ENCODE measurements at places on chromosomes 5 and 9. TPM values are rescaled to one million over a fixed set of nuclear protein-coding genes. Genes with fewer than 3 reads are reported as not detected.

PKD2L2 gene
- not detected for total RNA-seq

IGFBPL1 gene
- total RNA-seq, result not detected

CKMT2 gene
- 18.9 TPM for total RNA-seq

SOX30 gene
- total RNA-seq, result not detected

RLN2 gene
- not detected for total RNA-seq

GNPDA1 gene
- total RNA-seq, result 36.2 TPM

SPINK6 gene
- total RNA-seq, result not detected

TAS2R1 gene
- total RNA-seq, result not detected

DNA sequence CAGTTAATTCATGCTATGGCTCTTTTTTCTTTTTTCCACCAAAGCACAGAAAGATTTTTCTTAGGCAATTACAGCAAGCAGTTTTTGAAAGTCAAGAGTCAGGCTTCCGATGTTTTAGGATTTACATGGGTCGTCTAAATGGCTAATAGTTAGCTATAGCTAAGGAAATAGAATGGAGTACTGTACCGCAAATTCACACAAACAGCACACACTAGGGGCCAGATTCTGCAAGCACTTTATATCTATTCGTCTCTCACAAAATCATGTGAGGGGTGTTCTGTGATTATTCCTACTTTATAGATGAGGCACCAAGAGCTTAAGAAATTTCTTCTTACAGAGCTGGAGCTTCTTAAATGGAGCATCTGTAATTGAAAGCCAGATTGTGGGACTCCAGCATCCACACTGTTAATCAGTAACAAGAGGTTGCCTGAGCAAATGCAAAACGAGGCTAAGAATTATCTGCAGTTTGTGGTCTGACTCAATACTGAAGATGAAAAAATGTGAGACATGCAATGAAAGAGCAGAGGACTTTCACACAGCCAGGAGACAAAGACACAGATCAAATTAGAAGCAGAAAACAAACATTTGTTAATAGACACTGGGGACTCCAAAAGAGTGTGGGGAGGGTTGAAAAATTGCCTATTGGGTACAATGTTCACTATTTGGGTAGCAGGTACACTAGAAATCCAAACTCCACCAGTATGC lies 62.7 kb upstream of the CTXN3 start:
- no peak for DNase-seq

GRCh38 chr5:42520203-42520602 lies 97.0 kb downstream of the GHR start:
- no peak for DNase-seq

DNA sequence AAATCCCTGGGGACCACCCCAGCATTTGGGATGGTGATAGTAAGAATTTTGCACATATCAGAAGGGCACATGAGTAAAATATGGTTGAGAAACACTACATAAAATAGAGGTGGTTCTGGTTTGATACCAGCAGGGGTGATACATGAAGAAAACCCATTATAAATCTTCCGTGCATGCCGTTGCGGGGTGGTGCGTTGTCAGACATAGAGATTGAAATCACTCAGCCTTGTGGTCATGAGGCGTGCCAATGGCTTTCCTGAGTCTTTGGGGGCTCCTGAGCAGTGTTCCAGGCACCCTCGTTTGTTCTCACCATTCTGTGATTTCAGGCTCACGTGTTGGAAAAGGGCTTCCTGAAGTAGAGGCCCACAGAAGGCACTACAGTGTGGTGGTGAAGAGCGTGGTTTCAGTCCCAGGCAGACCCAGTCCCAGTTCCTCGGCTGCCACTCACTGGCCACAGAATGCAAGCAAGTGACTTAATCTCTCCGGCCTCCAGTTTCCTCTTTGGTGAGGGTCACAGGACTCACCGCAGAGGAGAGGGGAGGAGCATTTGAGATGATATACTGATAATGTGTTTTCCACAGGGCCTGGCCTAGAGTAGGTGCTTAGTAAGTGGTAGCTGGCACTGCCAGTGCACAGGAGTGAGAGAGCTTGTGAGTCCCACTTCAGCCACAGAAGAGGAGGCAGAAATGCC lies 20.5 kb upstream of the GLRX start:
- DNase-seq, result no peak

- DNase-seq, result no peak
These were observed at the start of gene RNF183 for GRCh38 chr9:113302792-113303418. RNF183 (minus strand) TSS chr9:113303376; CDS start chr9:113298184, 5,192 bp downstream.

- no peak for DNase-seq
These were observed 1632.8 kb downstream of the MAT2B start for GRCh38 chr5:165138236-165138635.

DNA sequence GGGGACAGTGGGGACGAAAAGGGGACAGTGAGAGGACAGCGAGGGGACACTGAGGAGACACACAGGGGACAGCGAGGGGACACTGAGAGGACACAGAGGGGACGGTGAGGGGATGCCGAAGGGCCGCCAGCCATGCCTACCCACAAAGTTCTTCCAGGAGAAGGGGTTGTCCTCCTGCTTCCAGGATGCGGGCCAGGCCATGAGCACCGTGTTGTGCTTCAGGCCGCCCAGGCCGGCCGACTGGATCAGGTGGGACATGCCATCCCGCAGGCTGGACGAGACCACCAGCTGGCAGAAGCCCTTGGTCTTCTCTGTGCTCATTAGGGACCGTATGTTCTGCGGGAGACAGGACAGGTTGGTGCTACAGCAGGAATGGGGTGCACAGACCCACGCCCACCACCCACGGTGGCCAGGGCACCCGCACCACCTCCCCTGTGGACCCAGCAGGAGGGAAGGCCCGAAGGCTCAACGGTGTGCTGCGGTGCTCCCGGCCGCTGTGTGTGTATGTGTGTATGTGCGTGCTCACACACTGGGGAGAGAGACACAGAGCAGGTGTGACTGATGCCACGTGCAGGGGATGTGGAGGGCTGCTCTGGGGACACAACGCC lies 46.6 kb downstream of the SLC12A7 start:
- DNase-seq, result no peak

GRCh38 chr5:68334553-68334886 lies 119.0 kb downstream of the PIK3R1 start:
- no peak for DNase-seq

- peak; percentile 80 for DNase-seq
These were observed 166.6 kb downstream of the ROR2 start for GRCh38 chr9:91783411-91783810.

GRCh38 chr9:104758974-104759373 lies 5.0 kb upstream of the NIPSNAP3B start:
- no peak for DNase-seq

DNA sequence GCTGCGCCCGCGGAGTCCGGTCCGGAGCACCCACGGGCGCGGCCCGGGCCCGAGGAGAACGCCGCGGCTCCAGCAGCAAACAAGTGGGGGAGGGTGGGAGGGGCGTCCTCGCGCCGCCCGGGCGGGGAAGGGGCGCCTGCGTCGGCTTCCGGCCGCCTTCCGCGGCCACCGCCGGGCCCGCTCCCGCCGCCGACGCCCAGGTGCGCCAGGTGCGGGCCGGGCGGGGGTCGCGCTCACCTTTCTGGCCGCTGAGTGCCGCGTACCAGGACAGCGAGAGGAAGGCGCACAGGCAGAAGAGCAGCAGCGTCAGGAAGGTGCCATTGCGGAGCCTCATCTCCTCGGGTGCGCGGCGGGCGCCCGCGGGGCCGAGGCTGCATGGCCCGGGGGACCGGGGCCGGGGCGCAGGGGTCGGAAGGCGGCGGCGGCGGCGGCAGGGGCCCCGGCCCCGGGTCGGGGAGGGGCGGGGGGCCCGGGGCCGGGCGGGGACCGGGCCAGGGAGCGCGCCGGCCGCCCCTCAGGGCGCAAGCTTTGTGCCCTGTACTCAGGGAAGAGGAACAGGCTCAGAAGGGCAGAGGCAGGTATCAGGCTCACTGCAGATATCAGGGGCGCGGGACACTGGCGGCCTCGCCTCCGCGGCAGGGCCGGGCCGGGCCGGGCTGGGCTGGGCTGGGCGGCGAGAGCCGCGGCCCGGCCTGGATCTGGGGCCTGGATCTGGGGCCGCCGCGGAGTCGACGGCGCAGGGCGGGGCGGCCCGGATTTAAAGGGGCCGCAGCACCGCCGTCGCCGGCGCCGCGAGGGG lies at the start of gene MGAT4B:
Gene MGAT4B (minus strand): TSS at position 617 of the 799 bp plus-strand sequence. CDS start 283 bp downstream, at position 334.
- no peak for DNase-seq

GRCh38 chr5:153513156-153513555 lies 22.7 kb downstream of the GRIA1 start:
- DNase-seq, result no peak

- DNase-seq, result no peak
These were observed 136.7 kb downstream of the CPLANE1 start for GRCh38 chr5:37112383-37112991.

DNA sequence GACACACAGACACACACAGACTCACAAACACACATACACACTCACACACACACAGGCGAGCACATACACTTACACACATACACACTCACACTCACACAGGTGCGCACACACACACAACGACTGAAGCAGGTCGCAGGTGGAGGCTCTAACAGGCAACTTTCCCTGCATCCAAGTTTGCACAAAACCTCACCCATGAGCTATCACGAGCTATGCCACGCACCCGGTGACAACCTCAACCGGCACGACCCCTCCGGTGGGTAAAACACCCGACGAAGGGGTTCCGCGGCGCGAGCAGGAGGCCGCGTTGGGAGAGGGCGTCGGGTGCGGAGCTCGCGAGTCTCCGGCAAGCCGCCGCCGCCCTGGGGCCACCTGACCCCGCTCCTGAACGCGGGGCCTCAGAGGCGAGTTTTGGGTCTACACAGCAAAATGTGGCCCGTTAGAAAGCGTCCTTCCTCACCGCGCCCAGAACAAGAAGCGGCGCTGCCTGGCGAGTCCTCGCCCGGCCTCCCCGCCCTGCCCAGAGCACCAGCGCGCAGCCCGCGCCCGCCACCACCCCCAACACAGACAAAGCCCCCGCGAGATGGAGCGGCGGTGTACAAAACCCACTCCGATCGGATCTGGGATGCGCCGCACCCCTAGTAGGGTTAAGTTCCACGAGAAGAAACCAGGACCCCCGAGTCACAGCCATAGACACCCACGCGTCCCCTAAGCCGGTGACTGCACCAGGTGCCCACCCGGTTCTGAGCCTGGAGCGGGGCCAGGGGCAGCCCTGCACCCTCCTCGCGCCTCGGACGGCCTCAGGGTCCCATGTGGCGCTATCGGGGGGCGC lies 665 bp downstream of the SLC6A3 start:
- peak; percentile 80 for DNase-seq

DNA sequence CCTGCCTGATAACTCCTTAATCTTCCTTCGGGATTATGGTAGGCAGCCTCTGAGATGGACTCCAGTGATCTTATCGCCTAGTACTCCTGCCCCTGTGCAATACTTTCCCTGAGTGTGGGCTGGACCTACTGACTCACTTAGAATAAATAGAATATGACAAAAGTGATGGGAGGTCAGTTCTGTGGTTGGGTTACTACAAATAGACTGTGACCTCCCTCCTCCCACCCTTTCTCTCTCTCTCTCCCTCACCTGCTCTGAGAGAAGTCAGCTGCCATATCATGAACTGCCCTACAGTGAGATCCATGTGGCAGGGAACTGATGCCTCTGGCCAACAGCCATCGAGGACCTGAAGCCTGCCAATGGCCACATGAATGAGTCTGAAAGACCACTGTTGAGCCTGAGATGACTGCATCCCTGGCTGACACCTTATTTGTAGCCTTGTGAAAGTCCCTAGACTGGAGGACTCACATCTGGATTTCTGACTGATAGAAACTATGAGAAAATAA lies 31.7 kb downstream of the NRG2 start:
- no peak for DNase-seq

DNA sequence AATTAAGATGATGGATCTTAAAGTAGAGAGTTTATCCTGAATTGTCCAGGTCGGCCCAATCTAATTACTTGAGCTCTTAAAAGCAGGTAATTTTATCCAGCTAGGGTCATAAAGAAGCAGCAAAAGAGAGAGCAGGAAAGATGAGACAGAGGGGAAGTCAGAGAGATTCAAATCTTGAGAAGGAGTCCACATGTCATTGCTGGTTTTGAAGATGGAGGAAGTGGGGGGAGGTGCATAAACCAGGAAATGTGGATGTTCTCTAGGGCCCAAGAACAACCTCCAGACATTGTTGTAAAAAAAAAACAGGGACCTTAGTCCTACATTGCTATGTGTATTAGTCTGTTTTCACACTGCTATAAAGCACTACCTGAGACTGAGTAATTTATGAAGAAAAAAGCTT lies 66.4 kb downstream of the SLCO4C1 start:
- no peak for DNase-seq

DNA sequence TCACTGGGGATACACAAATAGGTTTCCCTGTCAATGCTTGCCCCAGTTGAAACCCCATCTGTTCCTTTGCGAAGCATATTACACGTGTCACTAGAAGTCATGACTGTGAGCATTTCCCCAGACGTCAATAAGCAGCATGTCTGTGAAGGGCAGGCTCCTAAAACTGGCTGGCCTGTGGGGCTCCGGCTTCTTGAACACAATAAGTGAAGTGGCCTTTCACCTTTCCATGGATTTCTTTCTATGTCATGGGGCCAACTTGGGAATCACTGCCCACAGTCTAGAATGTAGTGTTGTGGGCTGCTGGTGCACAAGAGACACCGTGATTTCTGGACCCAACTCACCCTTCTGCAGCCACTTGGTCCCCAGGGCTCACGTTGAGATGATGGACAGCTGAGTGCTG lies 60.4 kb upstream of the CTSL start:
- DNase-seq, result peak; percentile 16

DNA sequence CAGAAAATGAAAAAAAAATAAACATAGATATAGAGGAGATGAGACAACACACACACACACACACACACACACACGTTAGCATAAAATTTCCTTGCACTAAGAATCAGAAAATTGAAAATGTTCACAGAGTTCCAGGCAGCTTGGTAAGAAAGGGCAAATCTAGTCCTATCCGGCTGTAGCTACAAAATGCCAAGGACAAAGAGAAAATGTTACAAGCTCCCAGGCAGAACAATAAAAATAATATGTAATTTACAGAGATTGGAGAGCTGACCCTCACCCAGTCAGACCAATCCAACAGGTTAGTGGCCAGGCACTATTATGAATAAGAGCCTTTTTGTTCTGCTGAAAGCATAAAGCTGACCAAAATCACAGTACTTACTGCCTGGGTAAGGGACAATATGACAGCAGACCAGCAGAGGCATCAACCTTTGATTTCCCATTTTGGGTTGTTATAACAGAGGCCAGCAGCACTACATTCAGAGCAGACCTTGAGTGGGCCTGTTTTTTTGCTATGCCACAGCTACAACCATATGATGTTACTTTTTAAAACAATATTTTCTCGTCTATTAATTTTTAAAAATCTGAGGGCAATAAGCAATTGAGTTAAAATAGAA lies 892.6 kb downstream of the TAF11L14 start:
- DNase-seq, result no peak
